ENCODE measurements at places on chromosomes 16 and 17.

DNA sequence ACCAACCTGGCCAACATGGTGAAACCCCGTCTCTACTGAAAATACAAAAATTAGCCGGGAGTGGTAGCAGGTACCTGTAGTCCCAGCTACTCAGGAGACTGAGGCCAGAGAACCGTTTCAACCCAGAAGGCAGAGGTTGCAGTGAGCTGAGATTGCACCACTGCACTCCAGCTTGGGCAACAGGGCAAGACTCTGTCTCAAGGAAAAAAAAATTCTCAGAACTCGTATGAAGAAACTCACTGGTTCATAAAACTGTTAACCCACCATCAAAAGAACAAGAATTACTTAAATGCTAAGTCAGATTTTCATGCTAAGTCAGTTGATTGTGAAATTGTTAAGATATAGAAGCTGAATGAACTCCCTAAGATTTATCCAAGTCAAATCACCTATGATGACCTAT is 31.3 kb downstream of the SLC39A11 start:
- DNase-seq: no peak

GRCh38 chr17:50563092-50563511 is 2.6 kb downstream of the CACNA1G start:
- no peak for DNase-seq

DNA sequence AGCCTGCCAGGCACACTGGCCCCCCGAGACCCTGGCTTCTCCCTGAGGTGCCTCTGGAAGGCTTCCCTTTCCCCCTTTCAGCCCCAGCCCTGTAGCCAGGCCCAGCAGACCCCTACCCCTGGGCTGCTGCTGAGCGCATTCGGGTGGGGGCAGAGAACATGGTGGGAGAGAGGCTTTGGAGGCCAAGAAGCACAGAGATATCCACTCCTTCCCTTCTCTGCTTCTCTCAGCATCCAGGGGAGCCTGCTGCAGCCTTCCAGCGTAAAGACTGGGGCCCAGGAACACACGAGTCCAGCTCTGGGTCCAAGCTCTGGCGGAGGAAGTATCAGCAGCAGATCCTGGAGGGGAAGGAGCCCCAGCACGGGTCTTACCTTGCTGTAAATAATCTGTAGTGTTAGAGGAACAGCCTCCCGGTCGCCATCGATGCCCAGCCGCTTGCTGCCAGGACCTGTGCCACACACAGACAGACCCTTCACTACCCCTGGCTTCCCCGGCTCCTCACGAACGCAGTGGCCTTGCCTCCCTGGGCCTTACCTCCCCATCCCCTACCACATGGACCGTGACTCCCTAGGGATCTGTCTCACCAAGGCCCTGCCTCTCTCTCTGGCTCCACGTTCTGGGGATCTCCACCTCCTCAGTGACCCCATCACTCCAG is 17.0 kb upstream of the PIK3R6 start:
- no peak for DNase-seq

DNA sequence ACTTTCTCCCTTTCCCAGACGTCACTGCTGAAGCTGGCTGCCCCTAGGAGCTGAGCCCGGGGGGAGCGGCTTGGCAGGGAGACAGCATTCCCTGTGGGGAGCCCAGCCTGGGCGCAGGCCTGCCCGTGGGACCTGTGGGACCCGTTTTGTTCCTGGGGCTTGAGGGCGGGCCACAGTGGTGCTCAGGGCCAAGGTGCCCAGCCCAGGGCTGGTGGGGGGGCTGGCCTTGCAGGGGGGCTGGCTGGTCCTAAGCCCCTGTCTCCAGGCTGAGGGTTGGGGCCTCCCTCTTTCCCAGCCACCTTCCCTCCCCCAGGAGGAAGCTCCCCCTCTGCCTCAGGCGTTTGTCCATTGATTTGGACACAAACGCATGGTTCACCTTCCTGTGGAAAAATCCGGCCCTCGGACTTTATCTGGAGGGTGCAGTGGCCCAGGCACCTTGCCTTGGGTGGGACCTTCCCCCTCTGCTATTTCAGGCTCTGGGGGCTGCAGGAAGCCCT is 4.4 kb downstream of the NHERF2 start:
- DNase-seq: no peak

GRCh38 chr17:47716375-47716774 is 16.7 kb upstream of the TBX21 start:
- DNase-seq: no peak

DNA sequence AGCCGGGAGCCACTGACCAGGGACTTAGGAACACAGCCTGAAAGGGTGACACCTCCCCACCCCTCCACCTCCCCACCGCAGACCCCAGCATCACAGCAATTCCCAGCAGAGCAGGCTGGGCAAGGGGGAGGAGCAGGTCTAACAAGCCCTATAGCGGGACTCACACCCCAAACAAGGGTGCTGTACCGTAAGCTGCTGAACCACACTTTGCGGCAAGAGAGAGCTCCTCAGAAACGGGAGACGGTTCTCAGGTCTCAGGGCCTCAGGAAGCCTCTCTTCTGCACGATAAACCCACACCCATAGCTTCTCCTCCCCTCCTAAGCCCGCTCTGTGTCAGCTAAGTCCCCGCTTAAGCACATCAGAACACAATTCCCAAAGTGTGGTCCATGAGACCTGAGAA is 11.7 kb upstream of the COTL1 start:
- no peak for DNase-seq

- DNase-seq: no peak
These were observed 24.4 kb upstream of the BEAN1 start for GRCh38 chr16:66402591-66403230.

DNA sequence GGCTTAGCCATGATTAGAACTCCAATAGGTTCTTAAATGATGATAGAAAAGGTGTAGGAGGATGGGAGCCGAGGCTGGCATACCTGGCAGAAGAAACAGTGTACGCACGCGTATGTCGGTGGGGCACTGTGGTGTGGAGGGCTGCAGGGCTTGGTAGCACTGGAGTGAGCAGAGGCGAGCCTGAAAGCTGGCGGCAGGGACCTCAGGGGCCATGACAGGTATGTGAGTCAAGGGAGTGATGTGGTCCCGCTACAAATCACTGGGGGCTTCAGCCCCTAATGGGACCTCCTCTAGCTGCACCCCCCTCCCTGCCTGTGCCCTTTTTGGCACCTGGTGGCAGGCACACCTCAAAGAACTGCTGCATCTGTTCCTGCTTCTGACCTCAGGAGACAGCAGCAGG is 67.3 kb downstream of the RAI1 start:
- no peak for DNase-seq

GRCh38 chr16:65415460-65415859 is 293.6 kb upstream of the CDH11 start:
- no peak for DNase-seq

GRCh38 chr16:84647828-84648594 is at the start of gene KLHL36:
KLHL36 (plus strand) TSS chr16:84648511; CDS start chr16:84650868, 2,357 bp downstream.
- DNase-seq: peak; percentile 98

DNA sequence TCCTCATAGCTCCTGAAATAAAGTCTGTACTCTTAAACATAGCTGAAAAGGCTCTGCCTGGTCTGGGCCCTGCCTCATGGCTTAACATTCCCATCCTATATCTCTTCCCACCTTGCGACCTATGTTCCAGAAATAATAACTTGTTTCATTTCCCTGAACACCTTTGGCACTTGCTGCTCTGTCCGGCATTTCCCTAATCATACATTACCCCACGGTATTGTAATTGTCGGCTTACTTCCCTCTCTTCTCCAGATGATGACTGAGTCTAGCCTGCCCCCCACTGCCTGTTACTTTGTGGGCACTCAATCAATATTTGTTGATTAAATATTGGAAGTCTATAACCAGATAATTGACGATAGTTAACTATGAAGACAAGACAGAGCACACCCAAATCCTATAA is 23.3 kb upstream of the SUPT4H1 start:
- no peak for DNase-seq

DNA sequence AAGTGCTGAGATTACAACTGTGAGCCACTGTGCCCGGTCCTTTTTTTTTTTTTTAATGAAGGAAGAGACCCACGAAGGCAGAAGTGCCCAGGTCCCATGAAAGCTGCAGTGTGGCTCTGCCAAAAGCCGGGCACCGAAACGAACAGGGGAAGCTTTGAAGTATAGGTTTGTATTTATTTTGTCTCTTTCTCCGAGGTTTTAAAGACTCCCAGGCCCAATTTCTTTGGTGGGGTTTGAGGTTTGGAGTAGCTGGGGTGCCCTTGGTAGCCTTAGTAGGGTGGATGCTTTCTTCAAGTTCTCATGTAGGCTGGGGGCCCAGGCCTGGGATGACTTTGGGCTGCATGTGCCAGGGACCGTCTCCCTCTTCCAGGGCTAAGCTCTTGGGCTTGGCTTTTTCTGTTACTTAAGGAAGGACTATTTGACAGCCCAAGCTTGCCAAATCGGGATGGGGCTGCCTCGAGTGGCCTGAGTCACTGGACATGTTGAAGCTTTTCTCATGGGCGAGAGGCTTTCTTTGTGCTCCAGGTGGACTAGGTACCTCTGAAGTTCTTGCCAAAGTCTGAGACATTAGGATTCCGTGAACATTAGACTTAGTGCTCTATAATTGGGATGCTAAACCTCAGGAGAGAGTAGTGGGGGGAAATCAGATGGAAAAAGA is 66.3 kb downstream of the WIPI1 start:
- no peak for DNase-seq
